ENCODE measurements at places on chromosomes 6 and 20. TPM values are rescaled to one million over a fixed set of nuclear protein-coding genes. Genes with fewer than 3 reads are reported as not detected.

Gene ADGRG6
- 129 TPM for polyA plus RNA-seq

Gene PAK1IP1
- 21.4 TPM for polyA plus RNA-seq

Gene NEURL2
- 5.0 TPM for polyA plus RNA-seq

Gene DYNLT2
- polyA plus RNA-seq = 4.7 TPM

Gene CAGE1
- polyA plus RNA-seq = 0.11 TPM

Gene LAMA4
- polyA plus RNA-seq = 213 TPM

Gene DBNDD2
- polyA plus RNA-seq = 21.1 TPM

Gene PAK5
- 0.38 TPM for polyA plus RNA-seq

Gene FOXA2
- 32.9 TPM for polyA plus RNA-seq

Gene RPS6KA2
- 47.2 TPM for polyA plus RNA-seq

Gene SYTL3
- polyA plus RNA-seq = 7.9 TPM

Gene TBCC
- polyA plus RNA-seq = 18.9 TPM

Gene GNMT
- 0.81 TPM for polyA plus RNA-seq

Gene SEMG1
- not detected for polyA plus RNA-seq

Gene MYH7B
- polyA plus RNA-seq = 2.1 TPM

Gene RSPH4A
- polyA plus RNA-seq = 5.1 TPM

Gene ATP9A
- 50.5 TPM for polyA plus RNA-seq

Gene PTP4A1
- polyA plus RNA-seq = 68.6 TPM

Gene SNX5
- 241 TPM for polyA plus RNA-seq

Gene ERMARD
- 49.4 TPM for polyA plus RNA-seq

Gene RPL7L1
- 119 TPM for polyA plus RNA-seq

Gene UBE2J1
- 54.4 TPM for polyA plus RNA-seq

Gene TEAD3
- polyA plus RNA-seq = 37.4 TPM

Gene MAS1
- 0.03 TPM for polyA plus RNA-seq

Gene PERP
- polyA plus RNA-seq = 24.6 TPM

Gene DEFB128
- not detected for polyA plus RNA-seq

Gene NKX2-4
- polyA plus RNA-seq = not detected

Gene ATRN
- polyA plus RNA-seq = 35.5 TPM

Gene CALHM4
- polyA plus RNA-seq = not detected

Gene KCNS1
- polyA plus RNA-seq = 0.08 TPM

Gene FAM162B
- polyA plus RNA-seq = 105 TPM

Gene BANF2
- not detected for polyA plus RNA-seq

Gene KHDC1L
- 0.95 TPM for polyA plus RNA-seq

Gene SRSF12
- 10.6 TPM for polyA plus RNA-seq

Gene AGER
- 94.9 TPM for polyA plus RNA-seq

Gene TTK
- polyA plus RNA-seq = 17.4 TPM

Gene PNLDC1
- 0.09 TPM for polyA plus RNA-seq

Gene SLC26A8
- 0.30 TPM for polyA plus RNA-seq

Gene PCED1A
- polyA plus RNA-seq = 60.6 TPM

Gene RUNX2
- polyA plus RNA-seq = 2.8 TPM

Gene LY6G5C
- polyA plus RNA-seq = 3.8 TPM

Gene NKAIN2
- polyA plus RNA-seq = 23.4 TPM

Gene GHRH
- polyA plus RNA-seq = not detected

Gene RNF144B
- polyA plus RNA-seq = 13.9 TPM

Gene SLC52A3
- 0.42 TPM for polyA plus RNA-seq

Gene PRR18
- polyA plus RNA-seq = 0.31 TPM

Gene PLCB1
- 19.1 TPM for polyA plus RNA-seq

Measured in left lung (tissue), 14 donors.